ENCODE measurements at places on chromosomes 7 and 10. TPM values are rescaled to one million over a fixed set of nuclear protein-coding genes. Genes with fewer than 3 reads are reported as not detected.

DNA sequence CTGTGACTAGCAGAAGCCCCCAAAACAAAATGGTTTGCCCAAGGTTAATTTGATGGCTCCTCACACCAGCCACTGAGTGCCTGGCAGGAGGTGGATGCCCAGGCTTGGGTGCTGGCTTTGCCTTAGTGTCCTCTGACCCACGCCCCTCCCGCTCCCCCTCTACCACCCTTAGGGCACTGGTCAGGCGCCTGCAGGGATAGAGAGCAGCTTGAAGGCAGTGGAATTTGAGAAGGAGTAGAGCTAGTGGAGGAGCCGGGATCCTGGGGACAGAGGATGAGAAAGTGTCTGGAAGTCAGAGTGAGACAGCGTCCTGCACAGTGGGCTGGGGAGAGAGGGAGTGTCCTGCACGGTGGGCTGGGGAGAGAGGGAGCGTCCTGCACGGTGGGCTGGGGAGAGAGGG lies 139.4 kb downstream of the DNAJB6 start:
- no peak for DNase-seq

DNA sequence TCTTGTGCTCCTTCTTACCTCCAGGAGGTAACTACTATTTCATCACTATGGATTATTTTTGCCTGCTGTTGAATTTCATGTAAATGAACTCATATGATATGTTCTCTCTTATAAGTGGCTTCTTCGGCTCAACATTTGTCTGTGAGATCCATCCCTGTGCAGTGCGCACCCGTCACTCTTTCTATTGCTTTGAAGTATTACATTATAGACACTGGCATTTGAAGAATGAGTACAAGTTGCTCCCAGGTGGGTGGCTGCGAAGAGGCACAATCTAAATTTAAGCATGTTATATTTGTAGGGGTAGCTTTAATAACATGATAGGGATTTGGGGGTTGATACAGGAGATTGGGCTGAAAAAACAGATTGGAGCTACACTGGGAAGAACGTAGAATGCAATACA lies 809.7 kb downstream of the CCSER2 start:
- DNase-seq: no peak

DNA sequence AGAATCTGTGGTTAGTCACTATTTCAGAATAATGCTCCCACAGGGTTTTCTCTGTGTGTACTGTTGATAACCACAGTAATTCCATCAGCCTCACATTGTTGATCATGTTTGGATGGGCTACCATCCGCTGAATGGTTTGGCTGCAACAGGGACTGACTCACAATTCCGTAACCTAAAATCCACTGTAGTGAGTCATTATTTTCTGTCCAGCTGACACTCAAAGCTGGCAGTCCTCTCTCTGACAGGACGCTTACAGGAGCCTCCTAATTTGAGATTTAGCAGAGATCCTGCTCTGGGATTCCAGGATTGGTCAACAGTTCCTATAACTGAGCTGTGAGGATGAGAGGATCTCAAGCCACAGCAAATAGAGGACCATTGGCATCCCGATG lies 32.7 kb downstream of the VWA2 start:
- DNase-seq: no peak

GRCh38 chr7:127776776-127777386 lies 124.9 kb downstream of the SND1 start:
- DNase-seq: no peak

DNA sequence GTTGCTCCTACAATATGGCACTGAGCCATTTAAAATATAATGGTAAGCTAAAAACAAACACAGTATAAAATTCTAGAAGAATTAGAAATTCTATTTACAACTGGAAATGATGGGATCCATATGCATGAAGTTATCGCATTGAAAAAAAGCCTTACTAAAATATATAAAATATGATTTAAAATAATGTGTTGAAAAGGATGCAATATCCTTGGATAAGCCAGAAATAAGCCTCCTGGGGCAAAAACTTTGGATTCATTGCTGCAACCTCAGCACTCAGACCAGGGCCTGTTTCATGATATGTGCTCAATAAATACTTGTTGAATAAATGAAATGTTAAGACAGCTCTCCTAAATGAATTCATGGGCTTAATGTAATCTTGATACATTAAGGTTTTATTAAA lies 170.2 kb downstream of the SEM1 start:
- no peak for DNase-seq

- peak; percentile 50 for DNase-seq
These were observed 113.8 kb upstream of the ADO start for GRCh38 chr10:62690703-62691102.

GRCh38 chr7:44390701-44391100 lies 65.3 kb upstream of the CAMK2B start:
- DNase-seq: no peak

- DNase-seq: no peak
These were observed 21.6 kb downstream of the NT5C3A start for GRCh38 chr7:33040803-33041516.

- no peak for DNase-seq
These were observed 26.4 kb downstream of the BBS9 start for GRCh38 chr7:33155811-33156210.

- no peak for DNase-seq
These were observed 398.6 kb upstream of the NRP1 start for GRCh38 chr10:33733058-33733457.

DNA sequence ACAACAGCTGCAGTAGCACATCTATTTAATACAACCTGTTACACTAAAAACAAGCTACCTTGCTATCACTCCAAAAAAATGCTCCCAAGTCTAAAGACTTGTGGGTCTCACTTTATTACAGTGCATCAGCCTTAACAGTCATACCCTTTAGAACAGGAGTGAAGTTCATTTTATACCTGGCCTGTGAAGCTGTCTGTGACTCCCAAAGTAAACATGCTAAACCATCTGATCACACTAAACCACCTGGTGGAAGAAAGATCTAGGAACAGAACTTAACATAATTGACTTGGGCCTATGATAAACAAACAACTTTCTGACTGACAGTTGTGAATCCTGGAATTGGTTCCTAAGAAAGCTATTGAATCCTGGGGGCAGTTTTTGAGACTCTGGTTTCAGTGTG lies 80.9 kb upstream of the ATP6V0A4 start:
- DNase-seq: no peak

DNA sequence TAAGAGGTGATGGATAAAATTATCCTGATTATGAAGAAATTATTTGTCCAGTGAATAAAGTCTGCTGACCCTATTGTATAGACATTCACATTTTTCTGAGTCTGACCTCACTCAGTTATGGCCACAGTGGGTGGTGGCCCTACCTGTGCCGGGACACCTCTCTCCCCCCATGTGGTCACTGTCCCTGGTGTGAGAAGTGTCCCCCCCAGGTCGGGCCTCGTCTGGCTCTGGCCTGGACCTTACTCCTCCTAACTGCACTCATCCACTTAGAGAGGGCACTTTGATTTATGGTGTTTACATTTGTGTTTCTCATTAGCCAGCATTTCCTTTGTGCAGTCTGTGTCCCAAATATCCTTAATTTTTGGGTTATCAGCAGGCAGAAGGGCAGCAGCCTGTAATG lies 59.6 kb upstream of the ZNF32 start:
- DNase-seq: no peak

- no peak for DNase-seq
These were observed 124.0 kb downstream of the WDR37 start for GRCh38 chr10:1180071-1180730.

DNA sequence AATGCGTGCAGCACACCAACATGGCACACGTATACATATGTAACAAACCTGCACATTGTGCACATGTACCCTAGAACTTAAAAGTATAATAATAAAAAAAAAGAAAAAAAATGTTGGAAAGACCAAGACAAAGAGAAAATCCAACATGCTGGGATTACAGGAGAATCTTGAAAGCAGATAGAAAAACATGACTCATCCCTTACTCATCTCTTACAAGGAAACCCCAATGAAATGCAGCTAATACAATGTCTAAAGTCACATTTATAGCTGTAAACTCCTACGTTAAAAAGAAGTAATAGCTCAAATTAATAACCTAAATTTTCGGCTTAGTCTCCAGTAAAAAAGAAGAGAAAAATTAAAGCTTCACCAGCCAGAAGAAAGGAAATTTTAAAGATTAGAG lies 47.5 kb upstream of the DGKB start:
- DNase-seq: no peak

DNA sequence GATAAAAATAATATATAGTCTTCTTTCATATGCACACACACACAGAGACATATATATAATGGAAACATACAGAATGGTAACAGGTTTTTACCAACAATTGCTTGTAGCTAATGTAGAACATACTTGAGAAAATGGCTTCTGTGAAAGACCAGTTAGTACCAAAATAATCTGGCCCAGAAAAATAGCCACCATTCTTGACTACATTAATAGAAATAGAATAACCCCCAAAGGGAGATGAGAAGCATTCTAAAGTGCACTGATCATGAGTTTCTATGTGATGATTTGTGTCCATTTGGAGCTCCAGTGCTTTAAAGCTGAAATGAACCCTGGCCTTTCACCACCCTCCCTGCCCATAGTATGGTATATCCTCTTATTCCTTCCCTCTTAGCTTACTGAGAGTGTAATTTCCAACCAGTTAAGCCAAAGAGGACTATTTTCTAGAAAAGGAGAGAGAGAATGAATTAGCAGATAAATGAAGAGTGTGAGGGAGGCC lies 22.9 kb upstream of the IFIT2 start:
- DNase-seq: no peak

DNA sequence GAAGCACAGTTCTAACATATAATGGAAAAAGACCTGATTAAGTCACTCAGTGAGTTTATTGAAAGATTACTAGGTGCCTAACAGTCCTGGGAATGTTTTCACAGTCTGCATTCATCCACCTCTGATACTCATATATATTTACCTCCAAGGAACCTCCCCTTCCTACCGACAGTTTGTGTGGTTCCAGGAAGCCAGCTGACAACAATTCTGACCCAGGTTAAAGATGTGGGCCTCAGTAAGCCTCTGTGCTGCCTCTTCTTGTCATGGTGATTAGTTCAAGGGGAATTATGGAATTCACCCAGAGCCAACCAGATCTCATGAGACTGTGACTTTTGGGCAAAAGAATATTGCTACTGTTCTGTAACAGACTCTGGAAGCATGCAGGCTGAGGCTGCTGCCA lies 186.8 kb downstream of the NXPH1 start:
- DNase-seq: peak; percentile 5

DNA sequence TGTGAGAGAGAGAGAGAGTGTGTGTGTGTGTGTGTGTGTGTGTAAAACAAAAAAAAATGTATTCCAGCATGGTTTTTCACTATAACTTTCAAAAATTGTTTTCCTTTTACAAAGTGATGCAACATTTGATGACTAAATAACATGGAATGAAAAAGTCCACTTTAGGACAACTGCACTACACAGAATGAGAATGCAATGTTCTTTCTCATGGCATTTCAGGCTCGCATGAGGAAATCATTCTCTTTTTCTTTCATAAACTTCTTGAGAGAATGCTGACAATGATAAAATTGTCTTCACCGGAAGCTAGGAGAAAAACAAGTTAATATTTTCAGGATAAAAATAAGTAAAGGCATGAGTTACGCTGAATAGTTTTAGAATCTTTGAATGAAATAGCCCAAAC lies 53.7 kb downstream of the SLC16A12 start:
- DNase-seq: no peak

GRCh38 chr7:94974423-94974822 lies 67.0 kb downstream of the PPP1R9A start:
- DNase-seq: no peak

Gene TMEM139
- 3.6 TPM for total RNA-seq

Gene AP1S1
- total RNA-seq: 60.6 TPM

Gene GNGT1
- not detected for total RNA-seq

Gene NDUFA5
- total RNA-seq: 70.2 TPM

Gene PRKG1
- total RNA-seq: 18.2 TPM
